ENCODE measurements at places on chromosomes 3 and 15.

- no peak for DNase-seq
These were observed 109.7 kb downstream of the BDH1 start for GRCh38 chr3:197445896-197446699.

DNA sequence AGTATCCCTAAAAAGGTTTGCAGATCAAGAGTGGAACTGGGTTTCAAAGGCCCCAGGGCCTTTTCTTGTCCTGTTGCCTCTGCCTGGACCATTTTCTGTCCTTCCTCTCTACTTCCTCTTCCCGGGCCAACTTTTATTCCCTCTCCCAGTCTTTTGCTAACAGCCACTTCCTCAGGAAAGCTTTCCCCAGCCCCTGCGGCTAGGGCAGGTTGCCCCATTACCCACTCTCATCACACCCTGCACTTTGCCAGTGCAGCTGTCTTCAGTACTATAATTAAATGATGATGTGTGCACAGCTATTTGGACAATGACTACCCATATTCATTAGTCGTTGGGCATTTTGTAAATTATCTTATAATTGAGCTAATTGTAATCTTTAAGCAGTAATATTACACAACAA lies 150.5 kb upstream of the THBS1 start:
- DNase-seq: no peak

- no peak for DNase-seq
These were observed 37.0 kb upstream of the CDCP1 start for GRCh38 chr3:45182915-45183871.

DNA sequence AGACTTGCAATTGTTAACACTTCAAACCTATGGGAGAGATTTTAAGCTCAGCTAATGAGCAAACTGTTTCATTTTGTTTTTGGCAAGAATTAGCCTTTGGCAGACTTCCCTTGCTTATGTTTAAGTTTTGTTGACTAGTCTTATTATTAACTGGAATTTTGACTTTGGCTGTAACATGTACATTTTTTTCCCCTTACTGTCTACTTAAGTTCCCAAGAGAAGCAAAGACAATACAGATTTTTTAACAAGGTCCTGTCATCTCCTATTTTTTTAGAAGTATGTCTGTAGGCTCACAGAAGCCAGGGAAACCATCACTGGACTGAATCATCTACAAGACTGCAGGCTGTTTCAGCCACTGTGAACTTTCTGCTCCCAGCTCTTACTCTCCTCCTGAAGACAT lies 74.3 kb downstream of the DGKG start:
- DNase-seq: no peak

- no peak for DNase-seq
These were observed 100.8 kb upstream of the SLC6A6 start for GRCh38 chr3:14301558-14301957.

DNA sequence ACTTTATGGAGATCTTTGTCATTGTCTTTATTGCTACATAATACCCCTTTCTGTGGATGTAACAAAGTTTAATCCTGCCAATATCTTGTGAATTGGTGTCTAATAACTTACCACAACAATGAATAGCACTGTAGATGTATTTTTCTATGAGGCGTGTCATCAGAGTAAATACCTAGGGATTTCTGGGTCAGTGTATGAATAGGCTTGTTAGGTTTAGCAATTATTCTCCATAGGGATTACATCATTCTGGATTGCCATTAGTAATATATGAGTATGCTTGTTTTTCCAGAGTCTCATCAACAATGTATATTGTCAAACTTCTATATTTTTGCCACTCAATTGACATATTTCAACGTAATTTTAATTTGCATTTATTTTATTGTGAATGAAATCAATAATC lies 67.9 kb downstream of the UNC13C start:
- DNase-seq: no peak
